ENCODE measurements at places on chromosomes 16 and 17. TPM values are rescaled to one million over a fixed set of nuclear protein-coding genes. Genes with fewer than 3 reads are reported as not detected.

Gene CRYBA1
- polyA plus RNA-seq = not detected

Gene CCL7
- not detected for polyA plus RNA-seq

Gene FA2H
- polyA plus RNA-seq = 59.9 TPM

Gene KRTAP4-9
- not detected for polyA plus RNA-seq

Gene KRT12
- polyA plus RNA-seq = not detected

Data from brain (organoid and tissue), 16 donors.